BJ (cell line): ENCODE measurements at places on chromosomes 7 and 10.

- DNase-seq = no peak
Observed at GRCh38 chr10:82889728-82890127, 1014.7 kb downstream of the NRG3 start.

DNA sequence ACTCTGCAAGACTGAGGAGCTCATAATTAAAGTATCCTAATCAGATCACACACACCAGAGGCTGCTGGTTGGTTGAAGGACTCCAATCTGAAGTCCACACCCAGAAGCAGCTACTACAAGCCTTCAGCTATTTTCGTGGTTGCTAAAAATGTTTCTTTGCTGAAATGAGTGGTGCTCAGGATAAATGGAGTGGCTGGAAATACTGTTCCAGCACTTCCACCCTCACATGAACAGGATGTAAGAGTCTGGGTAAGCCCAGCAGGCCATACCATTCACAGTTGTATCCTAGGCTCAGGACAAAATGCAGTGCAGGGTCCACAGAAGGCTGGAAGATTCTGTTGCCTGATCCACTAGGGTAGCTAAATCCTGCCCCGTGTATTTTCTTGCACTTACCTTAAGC lies 34.1 kb downstream of the AFAP1L2 start:
- DNase-seq = no peak

DNA sequence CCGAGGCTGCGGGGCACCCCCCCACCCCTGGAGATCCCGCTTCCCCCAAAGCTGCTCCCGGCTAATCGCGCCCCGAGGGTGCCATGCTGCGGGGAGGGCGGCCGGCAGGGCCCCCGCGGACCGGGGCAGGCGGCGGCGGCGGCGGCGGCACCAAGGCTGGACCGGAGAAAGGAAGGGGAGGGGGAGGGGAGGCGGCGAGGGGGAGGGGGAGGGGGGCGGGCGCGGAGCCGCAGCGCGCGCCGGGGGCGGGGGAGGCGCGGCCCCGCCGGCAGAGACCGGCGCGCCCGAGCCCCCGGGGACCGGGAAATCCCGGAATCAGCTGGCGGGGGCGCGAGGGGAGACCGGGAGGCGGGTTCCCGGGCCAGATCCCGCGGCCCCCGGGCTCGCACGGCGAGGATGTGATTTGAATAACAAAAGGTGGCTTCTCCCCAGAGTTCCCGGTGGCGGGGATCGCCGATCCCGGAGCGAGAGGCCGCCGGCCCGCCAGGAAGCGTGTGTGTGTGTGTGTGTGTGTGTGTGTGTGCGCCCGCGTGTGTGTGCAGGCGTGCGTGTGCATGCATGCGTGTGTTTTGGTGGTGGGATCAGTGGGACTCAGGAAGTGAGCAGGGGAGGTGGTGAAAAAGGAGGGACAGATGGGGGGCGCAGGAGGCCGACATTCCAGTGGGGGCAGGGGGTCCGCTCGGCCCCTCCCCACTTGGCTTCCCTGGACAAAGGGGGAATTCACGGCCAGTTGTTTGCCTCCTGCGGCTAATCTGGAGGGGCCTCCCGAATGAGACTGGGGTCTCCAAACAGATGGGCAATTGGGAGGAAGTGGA lies 99.5 kb downstream of the HIP1 start:
- DNase-seq = no peak

- DNase-seq = no peak
Observed at GRCh38 chr10:119700321-119700954, 25.4 kb upstream of the INPP5F start.

DNA sequence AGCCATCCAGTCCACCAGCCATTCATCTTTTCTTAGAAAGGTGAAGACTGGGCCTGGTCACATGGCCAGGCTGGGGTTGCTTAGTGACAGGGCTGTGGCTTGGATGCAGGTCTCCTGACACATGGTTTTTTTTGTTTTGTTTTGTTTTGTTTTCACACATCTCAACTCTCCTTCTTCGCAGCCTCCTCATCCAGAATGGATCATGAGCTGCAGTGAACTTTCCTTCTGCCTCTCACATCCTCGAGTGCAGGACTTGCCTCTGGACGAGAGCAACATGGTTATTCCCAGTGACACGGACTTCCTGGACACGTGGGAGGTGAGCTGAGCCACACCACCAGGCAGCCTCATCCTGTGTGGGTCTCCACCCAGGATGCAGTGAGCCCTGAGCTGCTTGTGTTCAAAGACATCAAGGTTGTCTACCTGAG lies 9.5 kb downstream of the AKR1E2 start:
- no peak for DNase-seq

DNA sequence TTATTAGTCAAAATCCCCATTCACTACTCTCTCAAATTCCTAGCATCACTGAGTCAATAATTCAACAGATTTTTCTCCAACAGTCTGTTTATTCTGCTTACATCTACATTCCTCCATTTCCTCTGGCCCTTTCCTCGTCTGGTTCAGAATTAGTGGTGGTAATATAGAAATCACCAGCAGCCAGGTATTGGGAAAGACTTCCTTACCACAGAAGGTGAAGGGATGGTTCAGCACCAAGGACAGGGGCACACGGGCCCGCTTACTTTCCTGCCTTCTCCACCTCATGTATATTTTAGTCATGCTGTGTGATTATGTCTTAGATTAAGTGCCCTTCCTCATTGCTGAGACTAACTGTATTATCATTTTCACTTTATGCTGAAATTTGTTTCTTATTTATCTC lies 70.4 kb upstream of the APBB1IP start:
- no peak for DNase-seq

DNA sequence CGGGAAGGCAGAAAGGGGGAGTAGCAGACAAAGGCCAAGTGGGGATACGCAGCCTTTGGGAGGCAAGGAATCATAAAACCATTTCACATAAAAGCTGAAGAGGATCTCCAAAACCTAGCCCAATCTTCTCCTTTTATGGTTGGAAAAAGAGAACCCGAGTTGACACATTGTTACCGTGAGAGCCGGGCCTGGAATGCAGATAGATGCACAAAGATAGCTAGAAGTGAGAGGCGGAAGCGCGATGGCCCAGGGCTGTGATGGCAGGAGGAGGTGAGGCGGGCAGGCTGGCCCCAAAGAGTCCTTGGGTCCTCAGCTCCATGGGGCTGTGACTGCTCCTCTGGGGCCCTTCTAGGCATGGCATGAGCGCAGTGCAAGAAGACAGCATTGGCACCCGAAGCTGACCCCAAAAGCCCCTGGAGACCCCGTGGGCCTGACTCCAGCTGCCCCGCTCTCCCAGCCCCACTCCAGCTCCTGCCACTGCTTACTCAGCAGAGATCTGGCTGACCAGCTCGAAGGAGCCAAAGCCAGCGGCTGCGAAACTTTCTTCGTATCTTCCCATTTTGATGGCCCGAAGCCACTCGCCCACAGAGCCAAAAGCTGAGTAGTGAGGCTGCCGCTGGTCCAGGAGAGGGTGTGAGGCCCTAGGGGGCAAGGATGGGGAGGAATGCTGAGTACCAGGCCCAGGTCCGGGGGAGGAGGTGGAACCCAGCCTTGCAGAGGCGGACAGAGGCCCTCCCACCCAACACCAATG lies 22.5 kb downstream of the EPHB4 start:
- DNase-seq = no peak

DNA sequence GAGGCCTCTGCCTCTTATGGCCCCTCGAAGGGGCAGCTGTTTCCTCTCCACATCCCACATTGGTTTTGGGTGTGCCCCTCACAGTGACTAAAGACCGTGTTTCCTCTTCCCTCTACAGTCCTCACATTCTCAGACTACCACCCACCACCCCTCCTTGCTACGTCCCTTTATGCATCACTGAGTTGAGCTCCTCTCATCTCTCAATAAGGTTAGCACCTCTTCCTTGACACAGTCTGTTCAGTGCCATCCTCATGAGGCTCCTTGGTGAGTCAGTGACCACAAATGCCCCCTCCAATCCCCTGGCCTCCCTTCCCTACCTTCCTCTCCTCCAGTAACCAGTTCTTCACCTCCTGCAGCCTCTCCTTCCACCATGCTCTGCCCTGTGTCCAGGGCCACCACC lies 239.1 kb upstream of the MYO3A start:
- no peak for DNase-seq

DNA sequence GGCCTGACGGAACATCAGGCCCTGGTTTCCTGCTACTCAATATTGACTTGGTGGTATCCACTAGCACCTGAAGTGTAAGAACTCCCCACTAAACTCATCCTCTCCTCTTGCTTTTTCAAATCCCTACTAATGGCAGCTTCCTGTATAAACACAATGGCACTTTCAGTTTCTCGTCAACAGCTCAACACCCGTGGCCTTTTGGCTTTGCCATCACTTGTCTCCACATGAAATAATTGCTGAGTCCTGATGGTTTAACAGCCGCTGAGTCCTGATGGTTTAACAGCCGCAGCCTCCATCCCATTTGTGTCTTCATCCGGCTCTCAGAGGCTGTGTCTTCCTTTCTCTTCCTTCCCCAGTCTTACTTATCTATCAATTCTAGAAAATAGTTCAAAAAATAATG lies 261.4 kb upstream of the PITRM1 start:
- DNase-seq = no peak

DNA sequence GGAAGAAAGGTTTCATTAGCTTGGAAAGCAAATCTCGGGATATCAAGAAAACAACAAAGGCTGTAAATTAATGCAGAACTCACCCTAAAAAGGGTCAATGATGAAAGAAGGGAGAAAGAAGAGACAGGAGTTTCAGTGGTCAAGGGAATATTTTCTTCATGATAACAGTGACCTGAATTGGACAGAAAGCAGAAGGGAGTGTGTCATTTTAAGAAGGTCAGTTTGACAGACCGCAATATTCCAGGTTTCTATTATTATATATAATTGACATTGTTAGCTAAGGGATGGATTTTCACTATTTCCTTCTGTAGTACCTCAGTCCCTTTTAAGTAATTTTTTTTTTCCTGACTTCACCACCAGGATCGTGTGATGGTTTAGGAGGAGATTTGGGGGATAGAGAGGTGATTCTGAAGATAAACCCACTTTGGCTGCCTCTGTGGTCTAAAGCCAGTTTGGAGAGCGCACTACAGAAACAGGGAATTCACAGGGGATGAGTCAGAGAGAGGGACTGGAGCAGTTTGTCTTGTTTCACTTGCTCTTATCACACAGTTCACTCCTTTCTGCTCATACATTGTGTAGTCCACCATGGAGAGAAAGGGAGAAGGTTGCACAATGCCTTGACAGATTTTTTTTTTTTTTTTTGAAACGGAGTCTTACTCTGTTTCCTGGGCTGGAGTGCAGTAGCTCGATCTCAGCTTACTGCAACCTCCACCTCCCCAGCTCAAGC lies 417.9 kb downstream of the AUTS2 start:
- DNase-seq = no peak

DNA sequence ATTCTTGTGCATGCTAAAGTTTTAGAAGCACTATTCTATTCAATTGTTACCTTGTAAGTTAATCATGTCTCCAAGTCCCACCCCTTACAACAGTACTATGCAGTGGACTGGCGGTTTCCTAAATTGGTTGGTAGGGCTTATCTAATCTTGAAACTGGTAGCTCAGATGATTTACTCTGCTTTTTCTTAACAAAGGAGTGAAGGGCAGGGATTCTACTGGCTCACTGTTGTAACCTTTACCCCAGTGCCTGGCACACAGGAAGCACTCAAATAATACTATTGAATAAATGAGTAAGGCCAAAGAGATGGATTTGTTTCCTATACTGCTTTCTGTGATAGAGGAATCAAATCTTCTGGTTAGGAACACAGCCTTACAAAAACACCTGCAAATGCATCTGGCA lies 46.0 kb upstream of the CYCS start:
- no peak for DNase-seq

- no peak for DNase-seq
Observed at GRCh38 chr7:151725844-151726651, 150.9 kb downstream of the PRKAG2 start.

- DNase-seq = peak; percentile 71
Observed at GRCh38 chr10:110353244-110354119, 48.8 kb upstream of the SMNDC1 start.

DNA sequence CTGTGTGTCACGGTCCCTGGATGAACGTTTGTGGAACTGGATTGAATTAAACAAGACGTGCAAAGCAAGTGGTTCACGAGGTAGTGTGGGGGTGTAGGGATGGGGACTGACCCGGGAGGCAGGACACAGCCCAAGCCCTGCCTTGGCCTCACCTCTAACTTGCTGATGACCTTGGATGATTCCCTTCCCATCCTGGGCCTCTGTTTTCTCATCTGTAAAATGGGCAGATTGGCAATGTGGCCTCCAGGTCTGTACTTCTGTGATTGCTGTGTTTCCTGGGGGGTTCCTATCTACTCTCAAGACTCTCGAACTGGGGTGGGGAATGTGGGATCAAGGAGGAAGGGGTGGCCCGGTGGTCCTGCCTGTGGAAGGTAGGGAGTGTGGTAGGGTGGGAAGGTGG lies 6.0 kb upstream of the PSMG3 start:
- DNase-seq = no peak

GRCh38 chr10:30834651-30835050 lies 197.0 kb downstream of the ZNF438 start:
- DNase-seq = no peak

DNA sequence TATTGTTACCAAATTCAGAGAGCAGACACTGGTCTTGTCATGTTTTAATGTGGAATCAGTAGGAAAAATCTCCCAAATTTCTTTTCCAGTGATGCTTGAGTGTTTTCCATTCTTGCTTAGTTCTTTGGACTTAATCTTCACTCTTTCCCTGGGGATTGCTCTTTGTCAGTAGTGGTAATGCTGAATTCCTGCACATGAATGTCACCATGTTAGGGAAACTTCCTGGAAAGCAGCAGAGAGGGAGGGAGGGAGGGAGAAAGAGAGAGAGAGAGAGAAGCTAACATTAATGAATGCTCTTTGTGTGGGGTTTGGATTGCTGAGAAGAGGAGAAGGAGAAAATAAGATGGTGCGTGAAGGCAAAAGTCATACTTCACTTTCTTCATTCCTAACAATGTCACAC lies 295.3 kb upstream of the COBL start:
- no peak for DNase-seq

DNA sequence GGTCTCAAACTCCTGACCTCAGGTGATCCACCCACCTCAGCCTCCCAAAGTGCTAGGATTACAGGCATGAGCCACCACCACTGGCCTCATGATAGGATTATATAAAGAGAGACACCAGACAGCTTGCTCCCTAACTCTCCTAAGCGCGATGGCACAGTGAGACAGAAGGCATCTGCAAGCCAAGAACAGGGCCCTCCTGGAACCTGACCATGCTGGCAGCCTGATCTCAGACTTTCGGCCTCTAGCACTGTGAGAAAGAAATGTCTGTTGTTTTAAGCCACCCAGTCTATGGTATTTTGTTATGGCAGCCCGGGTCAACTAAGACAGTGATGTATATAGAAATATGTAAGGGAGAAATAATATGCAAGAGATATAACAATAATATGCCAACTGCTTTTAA lies 51.2 kb downstream of the SRPK2 start:
- DNase-seq = no peak

- DNase-seq = no peak
Observed at GRCh38 chr10:33414841-33415240, 80.4 kb upstream of the NRP1 start.

DNA sequence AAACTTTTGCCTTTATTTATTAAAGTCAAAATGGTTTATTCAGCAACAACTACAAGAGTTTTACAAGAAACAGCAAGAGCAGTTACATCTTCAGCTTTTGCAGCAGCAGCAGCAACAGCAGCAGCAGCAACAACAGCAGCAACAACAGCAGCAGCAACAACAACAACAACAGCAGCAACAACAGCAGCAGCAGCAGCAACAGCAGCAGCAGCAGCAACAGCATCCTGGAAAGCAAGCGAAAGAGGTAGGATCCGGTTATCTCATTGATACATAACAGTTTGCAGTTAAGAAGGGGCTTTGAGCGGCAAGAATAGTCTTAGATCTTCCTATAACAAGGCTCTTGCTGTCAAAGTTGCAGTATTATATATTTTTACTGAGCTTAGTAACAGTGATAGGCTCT lies 215.1 kb downstream of the FOXP2 start:
- no peak for DNase-seq

GRCh38 chr10:132861116-132861691 lies 75.3 kb upstream of the NKX6-2 start:
- no peak for DNase-seq

GRCh38 chr10:58177362-58177947 lies 90.2 kb downstream of the IPMK start:
- no peak for DNase-seq
